Right lung (tissue), 10 donors: ENCODE measurements at places on chromosomes 3 and 15. TPM values are rescaled to one million over a fixed set of nuclear protein-coding genes. Genes with fewer than 3 reads are reported as not detected.
A peak's percentile ranks its signal among the peaks of the same experiment; 100 is the strongest.

- DNase-seq: no peak
Observed at GRCh38 chr15:35013370-35013769, 25.3 kb upstream of the ZNF770 start.

DNA sequence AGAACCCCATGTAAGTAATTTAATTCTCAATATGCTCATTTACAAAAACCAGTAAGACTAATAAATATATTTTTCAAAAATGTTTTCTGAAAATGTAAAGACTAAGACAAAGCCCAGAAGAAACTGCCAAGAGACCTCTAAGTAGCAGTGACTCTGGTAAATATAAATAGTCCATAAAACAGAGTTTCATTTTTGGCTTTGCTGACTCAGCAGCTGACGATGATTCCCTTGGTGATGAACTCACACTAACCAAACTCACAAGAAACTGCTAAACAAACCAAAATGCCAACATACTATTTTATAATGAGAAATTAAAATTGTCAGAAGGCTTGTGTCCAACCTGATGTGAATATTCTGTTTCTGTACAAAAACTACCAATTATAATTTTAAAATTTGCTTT lies 31.5 kb upstream of the IMPG2 start:
- no peak for DNase-seq

RTP1 gene
- not detected for polyA plus RNA-seq

IMPG2 gene
- polyA plus RNA-seq: 0.71 TPM

GRCh38 chr3:183870563-183870962 lies 14.1 kb downstream of the PARL start:
- no peak for DNase-seq

SLC12A1 gene
- 0.66 TPM for polyA plus RNA-seq

DNA sequence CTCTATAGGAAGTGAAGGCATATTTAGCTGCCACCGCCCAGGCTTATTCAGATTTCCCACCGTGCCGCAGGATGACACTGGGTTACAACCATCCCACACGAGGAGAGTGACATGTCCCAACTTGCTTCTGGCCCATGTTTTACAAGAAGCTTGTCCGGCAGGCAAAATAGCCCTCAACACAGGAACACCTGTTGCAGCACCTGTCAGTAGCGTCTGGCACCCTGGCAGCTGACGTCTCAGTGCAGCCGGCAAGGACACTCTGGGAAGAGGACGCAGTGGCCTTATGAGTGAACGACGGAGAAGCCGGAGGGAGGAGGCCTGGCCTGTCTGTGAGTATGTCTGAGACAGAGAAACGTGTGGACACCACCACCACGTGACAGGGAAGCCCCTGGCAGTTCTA lies 32.1 kb downstream of the FAM174B start:
- DNase-seq: no peak

GRCh38 chr3:80395023-80395422 lies 627.2 kb upstream of the ROBO1 start:
- no peak for DNase-seq

CHRD gene
- polyA plus RNA-seq: 11.6 TPM

GRCh38 chr15:84810073-84810840 lies 6.9 kb upstream of the ALPK3 start:
- DNase-seq: no peak

BCHE gene
- polyA plus RNA-seq: 50.9 TPM

DPPA2 gene
- polyA plus RNA-seq: not detected

DNA sequence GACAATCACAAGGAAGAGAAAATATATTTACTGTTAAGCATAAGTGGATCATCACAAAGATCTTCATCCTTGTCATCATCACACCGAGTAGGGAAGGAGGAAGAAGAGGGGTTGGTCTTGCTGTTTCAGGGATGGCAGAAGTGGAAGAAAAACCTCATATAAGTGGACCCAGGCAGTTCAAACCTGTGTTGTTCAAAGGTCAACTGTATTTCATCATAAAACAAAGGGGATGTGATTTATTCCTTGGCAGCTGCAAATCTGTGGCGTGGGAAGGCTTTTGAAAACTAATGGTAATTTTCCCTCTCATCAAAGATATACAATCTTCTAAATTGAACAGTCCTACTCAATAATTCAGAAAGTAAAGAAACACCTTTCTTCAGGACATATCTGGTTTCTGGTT lies 129.9 kb upstream of the ABI3BP start:
- DNase-seq: no peak

ANKRD28 gene
- 24.7 TPM for polyA plus RNA-seq

SAMMSON gene
- polyA plus RNA-seq: 0.08 TPM

- peak; percentile 2 for DNase-seq
Observed at GRCh38 chr15:45611305-45611704, 23.5 kb upstream of the SQOR start.

DNA sequence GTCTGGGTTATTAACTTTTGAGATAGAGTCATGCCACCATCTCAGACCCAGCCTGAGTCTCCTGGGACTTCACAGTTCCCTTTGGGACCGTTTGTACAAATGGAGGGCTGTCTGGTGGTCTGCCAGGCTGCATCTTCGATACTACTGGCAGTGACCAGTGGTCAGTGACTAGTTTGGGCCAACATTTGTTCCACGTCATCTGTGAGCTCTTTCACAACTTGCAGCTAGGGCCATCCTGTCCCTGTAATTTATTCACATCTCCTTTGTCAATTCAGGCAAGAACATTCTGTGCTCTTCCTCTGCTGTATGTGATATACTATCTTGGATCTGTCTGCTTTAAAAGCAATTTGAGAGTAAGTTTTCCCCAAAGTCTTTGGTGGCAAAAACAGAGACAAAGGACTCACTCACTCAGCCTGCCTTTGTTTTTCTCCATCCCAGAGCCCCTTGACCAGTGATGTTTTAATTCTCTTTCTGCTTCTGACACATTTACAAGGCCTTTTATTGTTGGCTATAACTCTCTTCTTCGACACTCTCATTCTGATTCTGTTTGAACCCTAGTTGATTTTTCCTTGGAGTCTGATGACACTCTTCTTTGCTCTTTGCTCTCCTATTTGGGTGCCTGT lies 353.4 kb downstream of the EPHB1 start:
- DNase-seq: no peak

DNA sequence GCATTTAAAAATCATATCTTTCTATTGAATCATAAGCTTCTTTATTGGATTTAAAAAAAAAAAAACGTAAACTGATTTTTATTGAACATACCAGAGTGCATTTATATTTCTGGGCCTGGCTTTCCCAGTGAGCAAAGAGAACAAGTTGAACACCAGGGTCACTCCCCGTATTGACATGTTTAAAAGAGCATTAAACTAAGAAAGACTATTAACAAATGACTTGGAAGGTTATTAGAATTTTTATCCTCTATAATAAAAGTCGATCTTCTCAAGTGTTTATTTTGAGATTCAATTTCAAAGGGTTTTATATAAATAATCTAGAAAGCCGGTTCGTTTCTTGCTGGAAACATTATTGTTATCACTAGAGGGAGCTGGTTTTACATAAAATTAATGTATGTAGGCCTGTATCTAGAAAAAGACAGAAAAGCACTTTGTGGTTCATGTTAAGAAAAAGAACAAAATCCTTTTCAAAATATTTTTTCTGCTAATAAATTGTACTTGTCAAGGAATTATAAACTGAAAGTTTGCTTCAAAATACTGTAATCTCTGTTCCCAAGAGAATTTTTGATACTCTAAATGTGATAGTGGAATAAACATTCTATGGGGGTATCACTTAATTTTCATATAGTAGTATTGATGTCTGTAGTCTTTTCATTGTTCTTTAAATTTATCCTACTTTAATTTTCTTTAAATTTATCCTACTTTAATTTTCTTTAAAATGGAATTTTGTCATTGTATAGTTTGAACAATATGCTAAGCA lies 321.8 kb upstream of the MME start:
- DNase-seq: no peak

- no peak for DNase-seq
Observed at GRCh38 chr3:71486831-71487230, 96.7 kb downstream of the FOXP1 start.

MORC1 gene
- polyA plus RNA-seq: not detected

DNA sequence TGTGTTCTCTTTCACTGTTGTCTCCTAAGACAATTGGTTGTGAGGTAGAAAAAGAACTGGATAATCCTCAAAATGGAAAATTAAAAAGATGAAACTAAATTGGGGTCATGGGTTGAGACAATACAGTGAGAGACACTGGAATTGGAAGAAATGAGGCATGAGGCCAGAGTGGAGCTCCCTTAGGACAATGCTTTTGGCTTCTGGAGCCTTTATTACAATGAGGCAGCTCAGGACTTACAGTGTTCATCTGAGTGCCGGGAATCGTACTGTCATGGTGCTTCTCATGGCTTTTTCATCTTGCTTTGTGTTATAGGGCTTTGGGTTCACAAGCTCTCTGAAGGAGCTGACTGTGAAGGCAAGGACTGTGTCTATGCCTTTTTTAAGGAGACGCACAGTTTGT lies 293.5 kb downstream of the SOX2 start:
- no peak for DNase-seq

GRCh38 chr3:11991751-11992150 lies 12.4 kb upstream of the SYN2 start:
- DNase-seq: no peak

DNA sequence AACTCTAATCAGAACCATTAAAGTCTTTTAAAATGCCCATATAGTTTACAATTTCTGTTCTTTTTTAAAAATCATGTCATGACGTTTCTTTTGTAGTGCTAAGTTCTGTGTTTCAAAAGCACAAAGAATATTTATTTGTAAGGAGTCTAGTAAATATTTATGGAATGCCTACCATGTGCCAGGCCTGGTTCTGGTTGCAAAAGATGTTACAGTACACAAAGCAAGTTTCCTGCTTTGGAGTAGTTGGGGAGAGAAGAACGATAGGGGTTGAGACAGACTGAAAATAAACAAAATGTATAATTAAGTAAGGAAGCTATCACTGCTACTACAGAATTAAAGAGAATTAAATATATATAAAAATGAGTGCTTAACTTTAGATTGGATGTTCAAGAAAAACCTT lies 86.8 kb upstream of the CMSS1 start:
- no peak for DNase-seq

EOGT gene
- 39.7 TPM for polyA plus RNA-seq

ATP13A5 gene
- polyA plus RNA-seq: 0.68 TPM

- no peak for DNase-seq
Observed at GRCh38 chr15:32933236-32933635, 215.4 kb downstream of the GREM1 start.

DNA sequence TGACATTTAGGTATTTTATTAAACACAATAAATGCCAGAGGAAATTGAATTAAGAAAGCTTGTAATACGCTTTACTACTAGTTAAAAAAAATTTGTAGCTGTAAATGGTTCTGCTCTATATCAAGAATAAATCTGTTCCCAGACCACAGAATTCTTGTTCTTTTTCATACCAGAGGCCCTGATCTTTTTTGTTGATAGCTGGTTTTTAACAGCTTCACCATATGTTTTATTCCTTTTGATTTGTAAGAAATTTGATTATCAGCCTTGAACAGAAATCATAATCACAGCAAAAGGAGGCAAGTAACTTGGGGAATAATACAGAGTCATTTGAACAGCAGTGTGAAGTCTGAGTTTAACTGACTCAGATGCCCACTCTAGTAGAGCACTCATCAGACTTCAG lies 202.7 kb downstream of the CNTN4 start:
- no peak for DNase-seq

GRCh38 chr3:72319194-72320094 lies 528.8 kb downstream of the SHQ1 start:
- DNase-seq: no peak

DNA sequence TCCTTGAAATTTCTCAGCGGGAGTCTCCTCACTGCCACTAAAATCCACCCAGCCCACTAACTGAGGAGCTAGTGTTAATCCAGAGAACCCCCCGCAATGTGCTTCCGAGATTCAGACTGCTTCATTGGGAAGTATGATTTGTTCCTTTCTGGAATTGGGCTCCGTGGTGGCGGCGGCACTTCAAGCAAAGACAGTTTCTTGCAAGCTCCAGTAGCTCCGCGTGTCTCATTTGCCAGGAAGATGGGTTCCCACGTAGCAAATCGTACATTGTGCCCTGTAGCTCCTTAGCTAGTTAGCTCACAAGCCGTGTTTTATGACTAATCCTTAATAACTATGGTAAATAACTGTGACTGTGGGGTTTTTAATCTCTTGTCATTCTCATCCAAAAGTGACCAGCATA lies 45.4 kb downstream of the SLC6A1 start:
- DNase-seq: no peak

DNA sequence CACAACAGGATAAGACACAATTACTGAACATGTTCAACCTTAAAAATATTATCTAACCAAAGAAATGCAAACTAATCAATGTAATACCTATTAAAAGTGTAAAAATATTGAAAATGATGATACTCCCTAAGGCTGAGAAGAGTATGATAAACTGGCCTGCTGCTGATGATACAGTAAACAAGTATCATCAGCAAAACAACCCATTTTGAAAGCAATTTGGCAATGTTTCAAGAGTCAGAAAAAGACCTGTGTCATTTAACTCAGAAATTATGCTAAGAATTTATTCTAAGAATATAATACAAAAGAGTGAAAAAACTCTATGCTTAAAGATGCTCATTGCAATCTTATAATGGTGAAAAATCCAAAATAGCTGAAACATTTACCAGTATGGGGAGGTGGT lies 22.1 kb downstream of the CCDC191 start:
- no peak for DNase-seq

SYNPR gene
- polyA plus RNA-seq: 0.10 TPM

PEAK1 gene
- 61.3 TPM for polyA plus RNA-seq

ACTC1 gene
- polyA plus RNA-seq: 342 TPM
